ENCODE measurements at places on chromosomes 7 and 10.

DNA sequence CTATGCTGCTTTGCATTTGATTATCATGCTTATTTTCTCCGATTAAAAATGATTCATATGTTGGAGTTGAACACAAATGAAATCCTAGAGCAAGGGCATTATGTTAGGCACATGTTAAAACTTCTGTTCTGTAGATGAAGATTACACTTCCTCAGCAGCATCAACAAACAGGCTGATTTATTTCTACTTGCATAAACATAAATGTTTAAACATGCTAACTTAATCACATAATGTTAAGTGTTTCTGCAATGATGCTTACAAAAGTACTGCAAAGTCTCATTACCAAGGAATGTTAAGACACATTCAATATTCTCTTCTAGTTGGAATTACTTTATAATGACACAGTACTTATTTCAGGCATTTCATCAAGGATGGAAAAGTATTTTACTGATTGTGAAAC, 770.8 kb downstream of the ANKRD7 start:
- DNase-seq = no peak

DNA sequence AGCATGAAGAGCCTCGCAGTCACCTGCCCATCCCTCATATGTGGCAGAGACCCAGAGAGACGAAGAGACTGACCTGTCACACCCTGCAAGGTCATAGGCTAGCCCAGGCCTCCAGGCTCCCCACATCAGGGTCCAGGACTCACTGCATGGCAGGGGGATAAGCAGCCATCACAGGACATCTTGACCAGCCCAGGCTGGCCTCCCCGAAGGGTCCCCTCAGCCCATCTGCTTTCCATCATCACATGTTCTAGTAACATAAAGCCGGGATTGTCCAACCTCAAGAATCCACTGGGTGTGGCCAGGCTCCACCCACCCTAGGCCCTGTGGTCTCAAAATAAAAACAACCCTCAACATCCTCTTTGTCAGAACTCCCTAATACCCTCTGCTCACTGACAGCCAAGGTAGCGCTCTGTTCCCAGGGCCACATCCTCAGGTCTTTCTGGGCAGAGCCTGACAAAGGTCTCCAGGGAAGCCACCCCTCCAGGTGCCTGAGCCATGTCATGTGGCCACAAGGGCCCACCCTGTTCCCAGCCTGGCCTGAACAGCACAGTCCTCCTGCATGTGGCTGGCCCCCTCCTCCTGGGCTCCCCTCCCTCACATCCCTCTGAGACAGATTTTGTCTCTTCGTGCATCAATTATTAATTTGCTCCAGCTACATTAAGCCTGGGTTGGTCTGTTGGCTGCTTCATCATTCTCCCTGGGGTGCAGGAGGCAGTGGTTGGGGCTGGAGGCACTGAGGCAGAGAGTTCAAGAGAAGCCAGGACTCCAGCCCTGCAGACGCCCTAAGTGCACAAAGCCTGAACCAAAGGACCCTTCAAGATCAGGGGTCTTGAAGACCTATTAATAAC, 131.8 kb upstream of the UNC5B start:
- DNase-seq = no peak

DNA sequence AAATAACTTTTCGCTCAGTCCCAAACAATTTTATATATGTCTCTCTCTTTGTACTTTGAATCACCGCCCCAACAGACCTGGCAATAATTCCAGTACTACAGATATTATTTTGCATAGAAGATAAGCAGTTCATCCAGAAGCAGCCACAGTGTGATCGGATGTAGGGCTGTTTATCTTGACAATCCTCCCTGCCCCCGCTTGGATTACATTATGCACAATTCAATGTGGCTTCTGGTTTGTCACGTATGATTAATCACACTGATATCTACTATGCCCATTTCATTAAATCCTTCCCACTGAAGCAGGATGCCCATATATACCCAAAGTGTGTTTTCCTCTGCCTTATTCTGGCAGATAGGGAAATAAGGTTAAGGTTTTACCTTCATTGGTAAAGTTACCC, 115.2 kb downstream of the PDE1C start:
- DNase-seq = no peak

GRCh38 chr7:35380739-35381224, 126.9 kb upstream of the TBX20 start:
- no peak for DNase-seq

DNA sequence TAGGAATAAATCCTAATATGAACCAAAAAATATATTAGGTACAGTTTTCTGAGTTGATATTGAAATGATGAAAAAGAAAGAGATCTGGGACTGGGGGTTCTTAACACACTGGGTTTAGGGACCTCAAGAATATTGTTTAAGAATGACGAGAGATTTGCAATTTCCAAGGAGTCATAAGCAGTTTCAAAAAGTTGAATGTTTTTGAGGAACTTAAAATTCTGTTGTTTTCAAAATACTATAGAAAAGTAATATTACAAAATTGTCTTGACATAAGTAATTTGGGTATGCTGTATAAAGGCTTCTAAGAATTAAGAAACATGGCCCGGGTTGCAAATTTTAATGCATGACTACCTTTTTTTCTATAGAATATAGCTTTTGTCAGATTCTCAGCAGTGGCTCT, 88.1 kb downstream of the AUTS2 start:
- DNase-seq = no peak

DNA sequence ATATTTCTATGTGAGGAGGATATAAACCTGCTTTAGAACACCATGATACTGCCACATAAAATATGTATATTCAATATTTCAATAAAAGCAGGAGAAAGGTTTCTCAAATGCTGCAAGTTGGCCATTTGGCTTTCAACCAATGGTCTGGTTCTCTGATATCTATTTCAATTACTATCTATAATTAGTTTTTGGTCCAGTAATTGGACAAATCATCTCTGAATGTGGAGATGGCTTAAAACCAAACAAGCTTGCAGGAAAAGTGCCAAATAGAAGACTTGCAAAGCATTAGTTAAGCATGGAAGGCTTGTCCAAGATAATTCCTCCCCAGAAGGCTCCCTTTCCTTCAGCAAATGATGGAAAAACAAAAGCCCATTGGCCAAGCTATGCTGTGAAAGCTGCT, 140.1 kb downstream of the CPEB3 start:
- no peak for DNase-seq

- DNase-seq = no peak
These were observed 58.5 kb downstream of the HSPA12A start for GRCh38 chr10:116683821-116684220.

DNA sequence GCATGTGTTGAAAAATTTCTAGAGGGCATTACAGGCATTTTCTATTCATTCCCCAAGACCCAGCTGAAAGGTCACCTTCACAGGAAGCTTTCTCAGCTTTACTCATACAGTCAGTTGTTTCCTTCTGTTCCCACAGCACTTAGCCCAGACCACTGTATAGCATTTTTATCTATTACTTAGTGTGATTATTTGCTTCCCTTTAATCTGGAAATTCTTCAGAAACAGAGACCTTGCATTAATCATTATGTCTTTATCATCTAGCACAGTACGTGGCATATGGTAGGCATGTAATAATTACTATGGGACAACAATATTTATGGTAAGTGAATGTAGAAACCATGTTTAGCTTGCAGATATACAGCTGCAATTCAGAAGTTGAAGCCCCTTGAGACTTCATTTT, 38.2 kb upstream of the CDK6 start:
- DNase-seq = no peak

- DNase-seq = no peak
These were observed 153.6 kb downstream of the IMMP2L start for GRCh38 chr7:111408724-111409123.

DNA sequence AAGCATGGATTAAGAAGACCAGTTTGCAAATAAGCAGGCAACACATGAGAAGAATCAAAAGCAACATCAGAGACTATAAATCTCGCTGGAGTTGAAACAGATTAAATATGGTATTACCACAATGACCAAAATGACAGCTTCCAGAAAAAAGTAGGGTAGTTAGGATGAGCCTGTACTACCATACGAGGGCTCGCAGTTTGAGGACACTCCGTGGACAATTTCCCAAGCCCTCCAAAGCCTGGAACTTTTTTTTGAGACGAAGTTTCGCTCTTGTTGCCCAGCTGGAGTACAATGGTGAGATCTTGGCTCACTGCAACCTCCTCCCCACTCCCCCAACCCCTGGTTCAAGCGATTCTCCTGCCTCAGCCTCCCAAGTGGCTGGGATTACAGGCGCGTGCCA, 1.0 kb downstream of the LRRC17 start:
- no peak for DNase-seq
